ENCODE measurements at places on chromosomes 6 and 20.

- DNase-seq: peak; percentile 21
These were observed 36.7 kb downstream of the LRFN2 start for GRCh38 chr6:40550202-40551101.

- DNase-seq: no peak
These were observed 10.7 kb upstream of the EDN1 start for GRCh38 chr6:12279322-12280091.

GRCh38 chr20:45363611-45364492 is 896 bp downstream of the SYS1 start:
- no peak for DNase-seq

- no peak for DNase-seq
These were observed 45.9 kb upstream of the EMILIN3 start for GRCh38 chr20:41412324-41413120.

DNA sequence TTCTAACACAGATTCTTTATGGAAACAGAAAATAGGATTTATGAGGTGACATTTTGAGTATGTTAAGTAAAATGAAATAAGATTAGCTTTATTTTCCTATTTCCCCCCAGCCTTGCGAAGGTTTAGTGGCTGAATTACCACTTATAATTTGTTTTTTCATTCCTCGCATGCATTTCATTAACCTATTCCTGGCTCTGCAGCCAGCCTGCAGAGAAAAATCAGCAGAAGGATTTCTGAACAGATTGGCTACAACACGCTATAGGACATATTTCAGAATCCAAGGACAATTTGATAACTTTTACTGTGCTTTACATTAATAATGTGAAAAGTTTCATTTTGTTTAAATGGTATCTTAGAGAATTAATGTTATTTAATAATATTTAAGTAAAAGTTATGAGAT is 162.4 kb upstream of the MMS22L start:
- DNase-seq: no peak
